T-cell (primary cell): ENCODE measurements at places on chromosomes 4 and X.

DNA sequence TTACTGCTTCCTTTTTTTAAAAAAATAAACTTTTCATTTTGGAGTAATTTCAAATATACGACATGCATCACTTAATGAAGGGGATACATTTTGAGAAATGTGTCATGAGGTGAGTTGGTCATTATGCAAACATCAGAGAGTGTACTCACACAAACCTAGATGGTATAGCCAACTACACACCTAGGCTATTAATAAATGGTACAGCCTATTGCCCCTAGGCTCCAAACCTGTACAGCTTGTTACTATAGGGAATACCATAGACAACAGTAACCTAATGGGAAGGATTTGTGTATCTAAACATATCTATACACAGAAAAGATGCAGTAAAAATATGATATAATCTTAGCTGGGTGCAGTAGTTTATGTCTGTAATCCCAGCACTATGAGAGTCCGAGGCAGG, 29.1 kb downstream of the SETD7 start:
- no peak for DNase-seq

GRCh38 chrX:77293331-77293995, 153.7 kb upstream of the FGF16 start:
- DNase-seq = no peak

DNA sequence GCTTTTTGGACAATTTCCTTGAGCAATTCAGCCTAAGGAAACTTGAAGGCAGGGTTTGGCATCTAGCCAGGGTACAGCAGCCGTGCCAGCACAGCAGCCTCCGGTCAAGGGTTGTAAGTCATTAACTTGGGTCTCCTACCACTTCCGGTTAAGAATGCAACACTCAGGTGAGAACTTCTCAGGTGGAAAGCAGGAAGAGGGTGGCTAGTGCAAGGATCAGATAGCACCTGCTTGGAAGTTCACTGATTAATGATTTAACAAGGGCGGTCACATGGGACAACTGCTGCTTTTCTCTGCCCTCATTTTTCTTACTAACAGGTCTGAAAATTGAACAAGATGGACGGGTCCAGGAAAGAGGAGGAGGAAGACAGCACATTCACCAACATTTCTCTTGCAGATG, 30.1 kb upstream of the SCOC start:
- DNase-seq = no peak

- no peak for DNase-seq
These were observed 56.3 kb upstream of the SHOX start for GRCh38 chrX:574251-574650.

DNA sequence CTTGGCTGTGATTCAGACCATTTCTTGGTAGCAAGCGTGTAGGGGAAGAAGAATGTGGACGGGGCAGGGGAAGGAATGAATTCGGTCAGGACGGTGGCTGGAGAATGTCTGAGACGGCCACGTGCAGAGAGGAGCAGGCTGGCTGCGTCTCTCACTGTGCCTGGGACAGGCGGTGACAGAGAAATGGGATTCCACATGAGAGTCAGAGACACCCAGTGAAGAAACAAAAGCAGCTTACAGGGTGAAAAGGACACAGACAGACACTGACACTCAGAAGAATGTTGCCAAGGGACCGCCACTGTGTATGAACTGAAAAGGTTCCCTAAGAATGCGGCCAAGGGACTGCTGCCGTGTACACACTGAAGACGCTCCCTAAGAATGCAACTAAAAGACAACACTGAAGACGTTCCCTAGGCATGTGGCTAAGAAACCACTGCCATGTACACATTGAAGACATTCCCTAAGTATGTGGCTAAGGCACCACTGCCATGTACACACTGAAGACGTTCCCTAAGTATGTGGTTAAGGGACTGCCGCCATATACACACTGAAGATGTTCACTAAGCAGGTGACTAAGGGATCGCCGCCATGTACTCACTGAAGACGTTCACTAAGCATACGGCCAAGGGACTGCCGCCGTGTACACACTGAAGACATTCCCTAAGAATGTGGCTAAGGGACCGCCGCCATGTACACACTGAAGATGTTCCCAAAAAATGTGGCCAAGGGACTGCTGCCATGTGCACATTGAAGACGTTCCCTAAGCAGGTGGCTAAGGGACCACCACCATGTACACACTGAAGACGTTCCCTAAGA, 49.1 kb downstream of the DHRSX start:
- DNase-seq = no peak

GRCh38 chr4:48372272-48372671, 30.9 kb downstream of the SLAIN2 start:
- no peak for DNase-seq

- DNase-seq = no peak
These were observed 32.8 kb upstream of the REST start for GRCh38 chr4:56874923-56875322.

DNA sequence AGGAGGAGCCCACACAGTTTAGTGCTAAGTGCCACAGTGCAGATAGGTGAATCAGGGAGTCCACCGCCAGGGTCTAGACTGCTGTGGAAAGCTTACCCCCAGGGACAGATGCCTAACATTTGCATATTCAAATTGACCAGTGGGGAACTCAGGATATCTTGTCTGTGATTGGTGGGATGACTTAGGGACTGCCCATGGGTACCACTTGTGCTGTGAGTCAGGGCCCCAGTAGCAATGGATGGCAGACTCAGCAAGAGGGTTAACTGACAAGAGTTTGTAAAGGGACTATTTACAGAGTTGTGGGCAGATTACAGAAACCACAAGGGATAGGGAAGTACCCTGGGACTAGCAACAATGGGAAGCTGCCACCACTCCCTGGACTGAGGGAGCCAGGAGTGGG, 282.1 kb downstream of the BCOR start:
- DNase-seq = no peak

- no peak for DNase-seq
These were observed 37.6 kb downstream of the CTBP1 start for GRCh38 chr4:1211371-1211770.

DNA sequence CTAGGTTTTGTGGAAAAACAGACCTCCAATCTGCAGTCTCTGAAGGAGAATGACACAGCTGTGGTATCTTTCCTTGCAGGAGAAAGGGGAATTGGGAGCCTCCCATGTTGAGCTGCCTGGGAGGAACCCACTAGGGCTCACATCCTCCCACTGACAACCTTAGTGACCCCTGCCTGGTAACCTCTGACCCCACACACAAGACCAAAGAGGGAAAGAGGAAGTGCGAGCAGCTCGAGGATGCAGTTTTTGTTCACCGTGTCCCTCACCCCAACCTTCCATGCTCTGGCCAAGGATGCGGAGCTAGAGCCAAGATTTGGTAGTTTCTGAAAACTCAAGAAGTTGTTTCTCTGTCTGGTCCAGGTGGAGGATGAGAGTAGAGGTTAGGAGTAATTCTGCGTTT, 5.4 kb upstream of the ZXDA start:
- no peak for DNase-seq

GRCh38 chrX:38262715-38263620, 42.3 kb upstream of the SRPX start:
- DNase-seq = no peak

- no peak for DNase-seq
These were observed 439.8 kb downstream of the NLGN4X start for GRCh38 chrX:5788910-5789309.

- no peak for DNase-seq
These were observed 39.8 kb downstream of the ACE2 start for GRCh38 chrX:15560924-15561323.

DNA sequence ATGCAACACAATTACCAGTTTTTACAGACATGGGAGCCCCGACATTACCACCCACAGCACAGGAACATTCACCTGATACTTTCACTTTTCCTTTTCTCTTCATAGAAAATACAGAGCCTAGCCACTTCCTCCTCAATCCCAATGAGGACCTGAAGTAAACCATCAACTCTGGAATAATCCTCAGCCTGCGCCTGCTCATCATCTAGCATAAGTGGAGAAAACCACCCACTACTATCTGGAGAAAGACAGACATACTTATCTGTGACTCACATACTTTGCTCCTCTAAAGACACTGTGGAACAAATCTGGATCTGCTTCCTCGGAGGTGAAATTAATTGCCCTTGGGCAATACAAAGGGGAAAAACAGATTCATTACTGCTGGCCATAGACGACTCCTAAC, 47.8 kb downstream of the ZCCHC13 start:
- peak; percentile 1 for DNase-seq

DNA sequence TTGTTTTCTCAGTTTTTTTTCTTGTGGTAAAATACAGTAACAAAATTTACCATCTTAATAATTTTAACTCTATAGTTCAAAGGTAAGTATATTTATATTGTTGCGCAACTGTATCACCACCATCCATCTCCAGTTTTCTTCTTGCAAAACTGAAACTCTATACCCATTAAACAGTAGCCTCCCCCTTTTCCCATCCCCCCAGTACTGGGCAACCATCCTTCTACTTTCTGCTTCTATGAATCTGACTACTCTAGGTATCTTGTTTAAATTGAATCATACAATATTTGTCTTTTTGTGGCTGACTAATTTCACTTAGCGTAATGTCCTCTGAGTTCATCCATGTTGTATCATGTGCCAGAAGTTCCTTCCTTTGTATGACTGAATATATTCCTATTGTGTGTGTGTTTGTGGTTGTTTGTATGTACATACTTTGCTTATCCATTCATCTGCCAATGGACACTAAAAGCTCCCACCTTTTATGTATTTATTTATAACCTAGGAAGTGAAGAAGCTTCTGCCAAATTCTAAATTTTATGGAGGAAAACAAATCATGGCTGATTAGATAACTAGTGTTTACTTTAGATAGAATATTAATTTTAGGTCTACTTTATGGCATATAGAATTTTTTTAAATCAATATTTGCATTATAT, 10.0 kb downstream of the ABHD18 start:
- no peak for DNase-seq

DNA sequence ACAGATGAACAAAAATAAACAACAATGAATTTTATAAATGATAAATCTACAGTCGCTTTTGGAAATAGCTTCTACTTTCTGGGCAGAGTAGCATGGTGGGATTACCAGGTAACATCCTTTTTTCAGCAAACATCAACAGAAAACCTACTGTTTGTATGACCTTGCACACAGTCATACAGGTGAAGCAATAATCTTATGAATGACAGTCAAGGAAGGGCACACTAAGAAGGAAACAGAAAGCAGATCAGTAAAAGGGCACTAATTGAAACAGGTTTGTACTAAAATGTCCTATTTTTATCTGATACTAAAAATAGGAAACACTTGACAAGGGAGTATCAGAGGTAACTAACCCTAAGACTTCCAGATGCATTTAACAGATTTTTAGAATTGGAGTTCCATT, 108.9 kb downstream of the DLG3 start:
- DNase-seq = no peak

DNA sequence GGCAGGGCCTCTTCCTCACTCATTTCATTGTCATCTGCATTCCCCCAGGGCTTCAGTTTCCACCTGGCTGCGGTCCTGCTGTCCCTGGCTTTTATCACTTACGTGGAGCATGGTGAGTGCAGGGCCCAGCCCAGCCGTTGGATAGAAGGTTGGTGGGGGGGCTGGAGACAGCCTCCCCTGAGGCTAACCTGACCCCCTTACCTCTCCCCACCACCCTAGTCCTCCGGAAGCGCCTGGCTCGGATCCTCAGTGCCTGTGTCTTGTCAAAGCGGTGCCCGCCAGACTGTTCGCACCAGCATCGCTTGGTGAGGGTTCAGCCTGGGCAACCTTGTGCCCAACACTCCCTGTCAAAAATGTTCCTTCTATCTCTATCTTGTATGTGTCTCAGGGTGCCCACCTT, 5.8 kb upstream of the EBP start:
- DNase-seq = no peak

DNA sequence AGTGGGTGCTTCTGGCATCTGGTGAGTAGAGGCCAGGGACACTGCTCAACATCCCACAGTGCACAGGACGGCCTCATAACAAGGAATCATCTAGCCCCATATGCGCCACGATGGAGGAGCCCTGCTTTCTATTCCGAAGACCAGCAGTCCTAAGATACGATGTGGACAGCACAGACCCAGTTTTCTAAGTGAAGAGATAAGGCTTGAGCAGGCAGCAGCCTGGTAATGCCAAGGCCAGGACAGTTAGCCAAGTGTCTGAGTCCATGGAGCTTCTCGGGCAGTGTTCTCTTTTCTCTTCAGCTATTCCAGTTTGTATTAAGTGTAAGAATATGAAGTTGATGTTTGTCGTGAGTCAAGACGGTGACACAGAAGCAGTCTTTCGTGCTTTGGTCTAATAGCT, 112.7 kb downstream of the TBL1X start:
- no peak for DNase-seq

DNA sequence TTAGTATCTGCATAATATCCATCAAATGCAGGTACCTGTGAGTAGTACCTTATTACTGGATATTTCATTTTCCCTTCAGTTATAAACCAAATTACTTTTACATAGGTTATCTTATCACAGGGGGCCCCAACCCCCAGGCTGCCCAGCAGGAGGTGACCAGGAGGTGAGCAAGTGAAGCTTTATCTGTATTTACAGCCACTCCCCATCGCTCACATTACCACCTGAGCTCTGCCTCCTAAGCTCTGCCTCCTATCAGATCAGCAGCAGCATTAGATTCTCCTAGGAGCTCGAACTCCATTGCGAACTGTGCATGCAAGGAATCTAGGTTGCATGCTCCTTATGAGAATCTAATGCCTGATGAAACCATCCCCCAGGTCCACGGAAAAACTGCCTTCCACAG, 6.3 kb downstream of the PRSS12 start:
- DNase-seq = no peak

GRCh38 chr4:158782551-158783360, 13.9 kb downstream of the FNIP2 start:
- DNase-seq = no peak

- DNase-seq = no peak
These were observed 617.0 kb downstream of the MID1IP1 start for GRCh38 chrX:39418254-39418704.

GRCh38 chr4:163858515-163858914, 364.0 kb downstream of the TMA16 start:
- DNase-seq = no peak

- no peak for DNase-seq
These were observed 274.1 kb downstream of the ARHGAP10 start for GRCh38 chr4:148006001-148006400.
